ENCODE measurements at places on chromosomes 1 and 21. TPM values are rescaled to one million over a fixed set of nuclear protein-coding genes. Genes with fewer than 3 reads are reported as not detected.

The CEPT1 gene
- total RNA-seq, result 37.5 TPM

The LRRC3 gene
- 3.4 TPM for total RNA-seq

The LCE1E gene
- total RNA-seq, result not detected

The ASCL5 gene
- total RNA-seq, result not detected

GRCh38 chr1:222243902-222244301 lies 304.0 kb downstream of the HHIPL2 start:
- no peaks in the 10 kb centered on the region for H3K4me1 ChIP-seq
- no peak for DNase-seq
- H3K27me3 ChIP-seq, result no peaks in the 10 kb centered on the region
- H3K4me3 ChIP-seq, result no peak overlapping the region

- H3K4me3 ChIP-seq, result no peak overlapping the region
- H3K4me1 ChIP-seq, result peaks cover 3% of the 10 kb centered on the region
- H3K36me3 ChIP-seq, result no peaks in the 10 kb centered on the region
- no peak for DNase-seq
- H3K27ac ChIP-seq, result no peak overlapping the region
Measured at GRCh38 chr1:41641475-41641814, 157.0 kb upstream of the EDN2 start.

GRCh38 chr21:38937844-38938243 lies 132.1 kb downstream of the ETS2 start:
- H3K4me3 ChIP-seq, result no peak overlapping the region
- no peak for DNase-seq
- peak overlapping the region; percentile 33 for H3K27ac ChIP-seq
- H3K36me3 ChIP-seq, result no peaks in the 10 kb centered on the region
- no peaks in the 10 kb centered on the region for H3K27me3 ChIP-seq

GRCh38 chr1:32047701-32048100 lies 25.0 kb upstream of the TMEM39B start:
- no peaks in the 10 kb centered on the region for H3K27me3 ChIP-seq
- peaks cover 65% of the 10 kb centered on the region for H3K36me3 ChIP-seq
- no peak for DNase-seq

GRCh38 chr1:97593192-97593591 lies 327.6 kb downstream of the DPYD start:
- no peak for DNase-seq
- H3K4me1 ChIP-seq, result no peaks in the 10 kb centered on the region
- peaks cover 15% of the 10 kb centered on the region for H3K36me3 ChIP-seq
- H3K27me3 ChIP-seq, result no peaks in the 10 kb centered on the region

DNA sequence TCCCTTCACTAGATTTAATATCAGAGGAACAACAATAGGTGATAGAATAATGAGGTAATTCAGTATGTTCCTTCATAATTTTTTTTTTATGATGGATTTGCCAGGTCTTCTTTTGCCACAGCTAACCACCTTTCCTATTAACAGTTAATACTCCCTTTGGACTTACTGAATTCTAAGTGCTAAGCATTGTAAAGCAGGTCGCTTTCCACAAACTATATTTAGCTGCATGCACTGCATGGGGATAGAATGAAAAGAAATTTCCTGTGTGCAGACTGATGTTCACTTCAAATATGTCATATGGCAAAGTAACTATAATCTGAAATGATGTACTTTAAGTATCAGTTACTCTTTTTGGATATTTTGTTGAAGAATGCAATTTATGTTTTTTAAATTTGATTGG lies 85.8 kb downstream of the GPR161 start:
- H3K4me3 ChIP-seq, result no peak overlapping the region
- H3K36me3 ChIP-seq, result peaks cover 8% of the 10 kb centered on the region
- H3K27me3 ChIP-seq, result no peaks in the 10 kb centered on the region
- DNase-seq, result no peak
- no peak overlapping the region for H3K27ac ChIP-seq

DNA sequence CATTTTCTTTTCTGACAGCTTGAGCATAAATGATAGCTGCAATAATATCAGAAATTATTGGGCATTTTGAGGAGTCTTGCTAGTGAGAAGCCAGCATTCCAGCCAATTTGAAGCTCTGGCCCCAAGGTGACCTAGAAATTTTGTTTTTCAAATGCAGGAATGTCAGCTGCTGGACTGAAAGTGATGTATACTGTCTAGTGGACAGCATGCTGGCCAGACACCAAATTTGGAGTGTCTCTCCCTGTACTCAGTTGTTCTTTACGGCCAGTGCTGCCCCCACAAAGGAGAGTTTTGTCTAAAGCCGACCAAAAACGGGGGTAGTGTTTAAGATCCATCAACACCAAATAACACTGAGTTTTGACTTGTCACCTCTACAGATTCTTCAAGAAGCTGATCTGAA lies 5.2 kb downstream of the RGS7 start:
- H3K4me3 ChIP-seq, result no peak overlapping the region
- H3K4me1 ChIP-seq, result no peaks in the 10 kb centered on the region
- no peak for DNase-seq

DNA sequence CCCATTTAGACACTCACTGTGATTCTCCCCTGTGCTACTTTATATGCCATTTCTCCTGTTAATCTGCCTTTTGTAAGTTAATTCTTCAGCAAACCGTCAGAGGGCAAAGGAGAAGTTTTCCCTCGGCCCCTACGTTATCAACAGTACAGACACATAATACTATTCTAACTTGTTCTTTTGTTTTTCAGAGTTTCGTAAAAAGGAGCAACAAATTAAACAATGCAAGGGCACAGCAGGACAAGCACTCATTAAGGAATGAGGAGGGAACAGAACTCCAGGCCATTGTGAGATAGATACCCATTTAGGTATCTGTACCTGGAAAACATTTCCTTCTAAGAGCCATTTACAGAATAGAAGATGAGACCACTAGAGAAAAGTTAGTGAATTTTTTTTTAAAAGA lies 32.3 kb downstream of the CNN3 start:
- no peak for DNase-seq
- H3K4me1 ChIP-seq, result no peaks in the 10 kb centered on the region
- H3K27me3 ChIP-seq, result no peaks in the 10 kb centered on the region
- H3K36me3 ChIP-seq, result no peaks in the 10 kb centered on the region
- H3K27ac ChIP-seq, result no peak overlapping the region

DNA sequence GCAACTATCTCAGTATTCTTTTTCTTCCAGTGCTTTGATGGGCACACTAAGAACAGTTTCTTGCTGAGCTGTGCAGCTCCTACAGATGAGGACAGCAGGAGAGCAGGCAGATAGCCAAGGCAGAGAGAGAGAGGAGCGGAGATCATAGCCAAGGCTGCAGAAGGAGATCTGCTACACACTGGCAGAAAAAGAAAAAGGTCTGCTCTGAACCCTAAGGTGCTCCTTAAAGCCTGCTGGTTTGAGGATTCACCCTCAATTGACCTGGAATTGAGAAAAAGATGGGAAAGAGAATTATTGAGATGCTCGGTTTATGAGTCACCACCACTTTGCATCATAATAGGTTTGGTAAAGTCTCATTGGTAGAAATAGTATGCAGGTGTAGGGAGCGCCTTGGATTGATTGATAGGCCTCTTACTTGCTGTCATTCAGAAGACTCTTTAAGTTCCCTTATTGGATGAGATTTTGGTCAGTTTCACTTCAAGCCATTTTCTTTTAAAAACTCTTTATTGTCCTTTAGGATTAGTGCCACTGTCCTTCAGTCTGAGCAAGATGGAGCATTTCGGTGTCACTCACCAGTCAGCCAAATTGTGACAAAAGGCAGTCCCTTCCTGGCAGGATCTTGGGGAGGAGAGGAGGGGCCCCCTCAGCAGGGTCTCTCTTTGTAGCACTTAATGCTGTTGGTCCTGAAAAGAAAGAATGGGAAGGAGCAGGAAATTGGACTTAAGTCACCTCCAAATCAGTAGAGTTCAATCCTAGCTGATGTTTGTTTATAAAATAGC lies 685.0 kb downstream of the ADGRL2 start:
- no peaks in the 10 kb centered on the region for H3K36me3 ChIP-seq
- no peak overlapping the region for H3K4me3 ChIP-seq
- no peaks in the 10 kb centered on the region for H3K4me1 ChIP-seq
- DNase-seq, result no peak
- no peak overlapping the region for H3K27ac ChIP-seq

DNA sequence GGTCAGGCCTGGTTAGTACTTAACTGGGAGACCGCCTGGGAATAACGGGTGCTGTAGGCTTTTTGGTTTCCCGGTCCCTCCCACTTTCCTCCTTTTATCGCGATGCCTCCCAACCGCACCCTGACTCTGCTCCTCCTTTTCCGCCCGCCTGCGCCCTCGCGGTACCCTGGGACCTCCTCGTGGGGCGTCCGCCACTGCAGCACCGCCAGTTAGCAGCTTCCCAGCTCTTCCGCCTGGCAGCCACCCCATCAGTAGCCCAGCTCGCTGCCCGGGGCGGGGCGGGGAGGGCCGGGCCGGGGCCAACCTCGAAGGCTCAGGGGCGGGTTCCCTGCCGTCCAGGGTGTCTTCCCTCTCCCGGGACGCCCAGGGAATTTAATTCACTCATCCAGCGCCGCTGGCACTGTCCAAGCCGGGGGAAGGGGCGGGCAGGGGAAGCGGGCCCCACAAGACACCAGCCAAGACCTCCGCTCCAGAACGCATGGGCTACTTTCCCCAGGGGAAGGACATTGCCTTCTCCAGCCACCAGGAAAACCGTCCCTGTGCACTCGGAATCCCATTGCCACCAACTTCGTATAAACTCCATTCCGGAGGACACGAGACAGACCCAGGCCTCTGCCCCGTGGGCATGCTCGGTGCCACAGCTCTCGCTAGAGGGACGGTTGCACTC lies 2.0 kb upstream of the ZNF678 start:
- peaks cover 26% of the 10 kb centered on the region for H3K36me3 ChIP-seq
- peaks cover 30% of the 10 kb centered on the region for H3K27me3 ChIP-seq
- peaks cover 18% of the 10 kb centered on the region for H3K4me1 ChIP-seq
- DNase-seq, result no peak

GRCh38 chr1:219774386-219774785 lies 154.0 kb downstream of the SLC30A10 start:
- H3K4me1 ChIP-seq, result no peaks in the 10 kb centered on the region
- no peak overlapping the region for H3K4me3 ChIP-seq
- H3K36me3 ChIP-seq, result no peaks in the 10 kb centered on the region
- no peak overlapping the region for H3K27ac ChIP-seq
- DNase-seq, result no peak

GRCh38 chr1:18110598-18110939 lies 3.0 kb downstream of the IGSF21 start:
- peaks cover 11% of the 10 kb centered on the region for H3K4me1 ChIP-seq
- no peak for DNase-seq
- no peak overlapping the region for H3K4me3 ChIP-seq
- no peak overlapping the region for H3K27ac ChIP-seq
- H3K36me3 ChIP-seq, result no peaks in the 10 kb centered on the region

DNA sequence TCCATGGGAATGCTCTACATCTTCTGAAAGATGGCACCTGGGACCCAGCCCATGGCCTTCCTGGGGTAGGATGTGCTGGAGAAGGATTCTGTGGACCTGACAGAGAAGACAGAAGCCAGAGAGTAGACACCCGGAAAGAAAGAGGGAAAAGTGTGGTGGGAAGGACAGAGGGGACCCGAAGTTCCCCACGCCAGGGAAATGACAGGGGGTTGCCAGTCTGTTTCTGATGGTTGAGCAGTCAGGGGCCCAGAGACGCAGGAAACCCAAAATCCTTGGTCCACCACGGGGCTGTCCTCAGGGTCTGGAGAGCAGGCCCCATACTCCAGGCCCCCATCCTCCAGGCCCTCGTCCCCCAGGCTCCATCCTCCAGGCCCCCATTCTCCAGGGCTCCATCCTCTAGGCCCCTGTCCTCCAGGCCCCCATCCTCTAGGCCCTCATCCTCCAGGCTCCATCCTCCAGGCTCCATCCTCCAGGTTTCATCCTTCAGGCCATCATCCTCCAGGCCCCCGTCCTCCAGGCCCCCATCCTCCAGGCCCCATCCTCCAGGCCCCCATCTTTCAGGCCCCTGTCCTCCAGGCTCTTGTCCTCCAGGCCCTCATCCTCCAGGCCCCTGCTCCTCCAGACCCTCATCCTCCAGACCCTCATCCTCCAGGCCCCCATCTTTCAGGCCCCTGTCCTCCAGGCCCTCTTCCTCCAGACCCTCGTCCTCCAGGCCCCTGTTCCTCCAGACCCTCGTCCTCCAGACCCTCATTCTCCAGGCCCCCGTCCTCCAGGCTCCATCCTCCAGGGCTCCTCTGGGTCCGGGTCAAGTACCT lies 1.0 kb upstream of the TFF2 start:
- H3K36me3 ChIP-seq, result peaks cover 3% of the 10 kb centered on the region
- DNase-seq, result no peak
- peaks cover 5% of the 10 kb centered on the region for H3K27me3 ChIP-seq
- H3K4me3 ChIP-seq, result no peak overlapping the region

GRCh38 chr1:44819608-44820327 lies 11.4 kb downstream of the BTBD19 start:
- peaks cover 51% of the 10 kb centered on the region for H3K4me1 ChIP-seq
- H3K4me3 ChIP-seq, result peak overlapping the region; percentile 92
- peak overlapping the region; percentile 100 for H3K27ac ChIP-seq
- peak; percentile 92 for DNase-seq
- peaks cover 10% of the 10 kb centered on the region for H3K36me3 ChIP-seq

DNA sequence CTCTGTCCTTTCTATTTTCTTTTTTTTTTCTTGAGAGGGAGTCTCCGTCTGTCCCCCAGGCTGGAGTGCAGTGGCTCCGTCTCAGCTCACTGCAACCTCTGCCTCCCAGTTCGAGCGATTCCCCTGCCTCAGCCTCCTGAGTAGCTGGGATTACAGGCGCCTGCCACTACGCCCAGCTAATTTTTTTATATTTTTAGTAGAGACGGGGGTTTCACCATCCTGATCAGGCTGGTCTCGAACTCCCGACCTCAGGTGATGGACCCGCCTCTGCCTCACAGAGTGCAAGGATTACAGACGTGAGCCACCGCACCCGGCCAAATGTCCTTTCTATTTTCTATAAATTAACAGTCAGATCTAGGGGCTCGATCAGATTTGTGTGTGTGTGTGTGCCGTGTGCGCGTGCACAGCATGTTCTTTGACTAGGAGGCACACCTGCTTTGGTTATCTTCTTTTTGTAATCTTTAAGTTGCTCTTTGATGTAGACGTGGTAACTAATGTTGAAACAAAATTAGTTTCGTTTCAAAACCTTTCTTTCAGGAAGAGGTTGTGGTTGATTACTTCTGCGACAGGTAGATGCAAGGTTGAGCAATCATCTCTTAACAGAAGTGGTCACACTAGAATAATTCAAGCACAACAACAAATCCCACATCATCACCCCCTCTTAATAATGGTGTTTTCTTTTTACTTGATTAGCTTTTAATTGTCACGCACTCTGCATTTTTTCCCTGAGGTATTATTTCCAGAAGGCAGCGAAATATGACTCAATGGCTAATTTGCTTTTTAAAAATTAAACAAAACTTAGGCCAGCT lies 779 bp upstream of the DEGS1 start:
- H3K4me1 ChIP-seq, result peaks cover 44% of the 10 kb centered on the region
- DNase-seq, result peak; percentile 64
- H3K27ac ChIP-seq, result peak overlapping the region; percentile 90
- H3K36me3 ChIP-seq, result peaks cover 31% of the 10 kb centered on the region
- H3K27me3 ChIP-seq, result no peaks in the 10 kb centered on the region

- H3K4me3 ChIP-seq, result no peak overlapping the region
- H3K27ac ChIP-seq, result peak overlapping the region; percentile 85
Measured at GRCh38 chr21:45886610-45887026, 95.0 kb upstream of the COL6A1 start.

Data from activated CD8-positive, alpha-beta T cell treated with anti-CD3 and anti-CD28 coated beads, Interleukin-2, amount 10 ng/mL, durations not matched to agents 7 days and 5 days (primary cell).